ENCODE measurements at places on chromosomes 2 and 18.

DNA sequence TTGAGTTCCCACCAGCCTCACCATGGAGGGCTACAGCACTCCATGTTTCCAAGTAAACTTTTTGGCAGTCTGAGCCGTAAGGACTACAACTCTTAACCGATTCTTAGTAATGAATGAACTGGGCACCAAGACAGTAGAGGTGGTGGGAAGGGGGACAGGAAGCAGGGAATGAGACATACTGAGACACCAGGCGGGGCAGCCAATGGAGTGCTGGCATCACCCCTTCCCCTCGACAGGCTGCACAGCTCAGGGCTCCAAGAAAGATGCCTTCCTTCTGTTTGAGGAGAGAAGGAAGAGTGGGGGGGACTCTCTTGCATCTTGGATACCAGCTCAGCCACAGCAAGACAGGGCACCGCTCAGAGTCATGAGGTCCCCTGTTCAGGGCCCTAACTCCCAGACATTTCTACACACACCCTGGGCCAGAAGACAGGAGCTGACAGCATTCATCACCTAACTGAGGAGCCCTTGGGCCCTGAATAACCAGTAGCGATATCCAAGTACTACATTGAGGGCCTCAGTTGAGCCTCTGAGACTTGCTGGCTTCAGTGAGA, 45.2 kb downstream of the USP34 start:
- no peak for DNase-seq

DNA sequence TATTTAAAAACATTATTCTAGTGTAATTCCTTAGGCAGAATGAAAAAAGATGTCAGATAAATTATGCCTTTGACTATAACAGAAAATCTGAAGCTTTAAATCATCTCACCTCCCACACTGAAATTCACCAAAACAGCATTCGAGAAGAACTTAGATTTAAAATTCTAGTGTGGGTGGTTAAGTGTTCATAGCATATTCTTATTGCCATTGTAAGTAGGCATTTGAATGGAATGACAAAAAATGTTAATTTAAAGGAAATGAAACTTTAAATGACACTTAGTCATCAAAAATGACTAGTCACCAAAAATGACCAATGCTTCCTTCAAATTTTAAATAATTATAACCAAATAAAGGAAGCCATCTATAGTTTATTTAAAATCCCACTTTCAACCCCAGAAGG, 7.0 kb upstream of the ZNF407 start:
- DNase-seq, result no peak

DNA sequence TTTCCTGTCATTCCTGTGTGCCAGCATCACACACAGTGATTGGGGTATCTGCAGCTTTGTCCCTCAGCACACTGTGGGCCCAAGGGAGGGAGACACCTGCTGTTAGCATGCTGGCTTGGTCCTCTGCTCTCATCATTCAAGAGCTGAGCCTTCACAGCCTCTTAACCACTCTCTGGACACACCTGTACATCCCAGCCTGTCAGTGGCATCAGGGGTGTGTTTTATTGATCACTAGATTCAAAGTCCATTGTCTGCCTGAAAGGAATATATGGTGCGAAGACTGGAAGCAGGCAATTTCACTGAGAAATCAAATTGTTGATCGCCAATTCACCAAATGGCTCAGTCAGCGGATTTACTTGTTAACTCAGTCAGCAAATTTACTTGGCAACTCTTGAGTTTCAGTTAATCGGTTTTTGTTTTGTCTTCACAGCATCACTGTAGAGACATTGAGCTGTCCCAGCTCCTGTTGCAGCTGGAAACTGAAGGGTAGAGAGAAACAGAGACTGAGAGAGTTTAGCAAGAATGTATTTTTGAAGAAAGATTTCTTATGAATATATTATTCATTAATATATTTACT, 56.3 kb upstream of the TMEM200C start:
- DNase-seq, result no peak

DNA sequence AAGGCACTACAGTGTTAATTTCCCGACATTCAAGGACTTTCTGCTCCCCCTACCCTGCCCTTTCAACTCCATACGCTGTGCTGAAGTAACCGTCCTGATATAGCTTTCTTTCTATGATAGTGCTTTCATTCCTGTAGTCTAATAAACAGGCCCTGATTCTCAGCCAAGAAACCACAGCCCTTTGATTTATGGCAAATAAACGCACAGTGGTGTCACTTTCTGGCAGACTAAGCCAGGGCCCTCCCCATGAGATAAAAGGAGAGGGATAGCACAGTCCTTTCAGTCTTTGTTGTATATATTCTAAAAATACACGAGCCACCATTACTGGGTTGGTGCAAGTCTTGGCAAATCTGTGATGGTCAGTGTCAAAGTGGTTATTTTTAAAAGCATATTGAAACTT, 291.2 kb downstream of the ALPK2 start:
- no peak for DNase-seq

DNA sequence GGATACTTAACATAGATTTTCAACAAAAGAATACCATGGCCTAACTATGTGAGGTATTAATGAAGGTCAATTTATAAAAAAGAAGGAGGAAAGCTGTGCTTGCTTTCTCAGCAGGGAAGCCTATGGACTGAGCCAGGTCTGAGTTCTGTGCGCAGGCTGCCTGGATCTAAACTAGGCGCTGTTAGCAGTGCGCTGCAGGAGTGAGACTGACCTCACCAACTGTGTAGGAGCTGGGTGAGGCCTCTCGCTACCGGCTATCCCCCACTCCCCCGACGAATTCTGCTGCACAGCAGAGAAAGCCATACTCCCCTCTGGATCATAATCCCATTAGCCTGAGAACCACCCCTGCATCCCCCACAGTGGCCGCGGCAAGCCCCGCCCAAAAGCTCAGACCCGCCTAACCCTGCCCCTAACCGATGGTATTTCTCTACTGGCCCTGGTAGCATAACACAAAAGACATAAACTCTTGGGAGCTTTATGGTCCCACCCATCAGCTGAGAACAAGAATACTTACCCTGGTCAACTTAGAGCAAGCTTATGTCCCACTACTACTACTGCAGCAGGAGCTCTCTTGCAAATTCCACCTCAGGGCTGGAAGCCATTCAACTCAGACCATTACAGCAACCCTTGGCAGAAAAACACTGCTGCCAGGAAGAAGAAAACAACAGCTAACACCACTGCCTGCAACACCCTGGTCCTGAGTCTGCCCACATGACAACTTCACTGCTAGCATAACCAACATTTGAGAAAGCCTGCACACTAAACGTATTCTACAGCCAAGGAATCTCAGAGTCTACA, 28.0 kb downstream of the SULT1C2 start:
- DNase-seq, result no peak

DNA sequence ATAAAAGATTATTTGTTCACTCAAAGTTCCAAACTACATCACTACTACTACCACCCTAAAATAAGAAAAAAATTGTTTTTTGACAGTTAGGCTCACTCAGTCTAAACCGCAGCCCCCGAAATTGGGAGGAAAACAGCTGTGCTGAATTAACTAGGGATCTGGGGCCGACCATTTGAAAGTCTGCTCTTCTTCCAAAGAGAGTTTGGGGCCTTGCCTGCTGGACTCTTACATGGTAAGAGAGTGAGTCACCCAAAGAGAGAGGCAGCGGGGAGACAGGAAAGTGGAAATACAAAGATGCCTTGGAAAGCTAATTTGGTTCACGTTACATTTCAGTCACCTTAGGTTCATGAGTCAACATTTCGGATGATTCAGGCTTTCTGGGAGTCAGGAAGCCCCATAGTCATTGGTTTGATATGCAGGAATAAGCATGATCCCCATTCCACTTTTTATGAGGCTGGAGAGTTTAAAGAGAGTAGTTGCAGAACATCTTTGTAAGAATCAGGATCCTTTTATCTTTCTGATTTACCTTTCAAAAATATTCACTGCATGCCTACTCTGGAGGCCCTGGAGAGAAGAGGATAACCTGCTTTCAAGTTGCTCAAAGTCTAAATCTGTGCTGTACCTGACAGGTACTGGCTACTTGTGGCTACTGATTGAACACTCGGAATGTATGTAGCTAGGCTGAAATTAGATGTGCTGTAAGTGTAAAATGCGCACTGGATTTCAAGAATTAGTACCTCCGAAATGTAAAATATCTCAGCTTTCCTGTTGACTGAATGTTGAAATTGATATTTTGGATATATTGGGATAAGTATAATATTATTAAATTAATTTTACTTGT, 995 bp upstream of the RTN4 start:
- DNase-seq, result no peak

GRCh38 chr2:218908721-218909619, 28.3 kb downstream of the WNT10A start:
- DNase-seq, result peak; percentile 67

GRCh38 chr2:155866477-155866876, 466.0 kb downstream of the NR4A2 start:
- DNase-seq, result no peak

- DNase-seq, result no peak
Observed at GRCh38 chr18:9737472-9738121, 29.5 kb downstream of the RAB31 start.

GRCh38 chr2:16613539-16614011, 52.1 kb downstream of the CYRIA start:
- DNase-seq, result no peak

DNA sequence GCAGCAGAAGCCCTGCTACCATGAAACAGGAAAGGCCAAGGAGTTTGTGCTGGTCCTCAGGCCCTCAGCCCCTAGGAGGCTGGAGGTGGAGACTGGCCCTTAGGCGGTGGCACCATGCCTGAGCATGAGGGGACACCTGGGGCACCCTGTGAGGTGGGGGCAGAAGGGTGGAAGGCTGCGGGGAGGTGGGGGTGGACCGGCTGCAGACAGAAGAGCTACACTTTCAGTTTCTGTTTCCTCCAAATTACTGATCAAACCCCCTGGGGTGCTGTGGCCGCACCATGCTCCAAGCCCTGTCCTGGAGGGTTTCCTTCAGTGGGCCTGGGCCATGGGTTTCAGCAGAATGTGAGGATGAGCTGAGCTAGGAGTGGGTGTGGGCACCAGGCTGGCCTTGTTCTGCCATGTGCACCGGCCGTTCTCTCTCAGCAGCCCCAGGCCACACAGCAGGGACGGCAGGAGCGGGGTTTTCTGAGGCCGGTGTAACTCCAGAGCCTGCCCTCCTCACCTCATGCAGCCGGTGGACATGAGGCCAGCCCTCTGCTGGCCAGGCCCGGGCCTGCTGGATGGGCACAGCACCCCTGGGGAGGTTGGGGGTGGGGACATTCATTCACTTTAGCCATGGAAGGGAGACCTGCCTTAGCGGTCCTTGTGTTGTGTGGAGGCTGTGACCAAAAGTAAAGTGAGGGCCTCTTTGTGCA, 51.5 kb downstream of the PLEKHB2 start:
- no peak for DNase-seq

- DNase-seq, result no peak
Observed at GRCh38 chr2:161427664-161428587, 11.8 kb downstream of the TBR1 start.

DNA sequence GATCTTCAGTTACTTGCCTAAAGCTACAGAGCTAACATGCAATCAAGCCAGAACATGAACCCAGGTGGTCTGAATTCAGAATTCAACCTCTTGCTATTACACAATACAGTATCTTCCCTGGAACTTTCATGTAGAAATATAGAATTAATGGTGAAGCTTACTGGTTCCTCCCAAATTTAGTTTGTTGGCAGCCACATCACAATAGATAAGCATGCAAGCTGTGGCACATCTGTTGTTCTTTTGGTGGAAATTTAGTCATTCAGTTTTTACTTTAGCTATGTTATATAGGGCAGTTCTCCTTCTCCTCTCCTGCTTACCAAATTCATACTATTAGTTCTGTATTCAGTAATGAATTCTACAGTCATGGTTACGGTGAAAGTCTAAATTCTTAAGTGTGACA, 101.0 kb upstream of the RNF152 start:
- no peak for DNase-seq

- DNase-seq, result no peak
Observed at GRCh38 chr2:100905132-100905805, 85.3 kb downstream of the NPAS2 start.

- DNase-seq, result no peak
Observed at GRCh38 chr2:200382874-200383273, 76.4 kb downstream of the SPATS2L start.

DNA sequence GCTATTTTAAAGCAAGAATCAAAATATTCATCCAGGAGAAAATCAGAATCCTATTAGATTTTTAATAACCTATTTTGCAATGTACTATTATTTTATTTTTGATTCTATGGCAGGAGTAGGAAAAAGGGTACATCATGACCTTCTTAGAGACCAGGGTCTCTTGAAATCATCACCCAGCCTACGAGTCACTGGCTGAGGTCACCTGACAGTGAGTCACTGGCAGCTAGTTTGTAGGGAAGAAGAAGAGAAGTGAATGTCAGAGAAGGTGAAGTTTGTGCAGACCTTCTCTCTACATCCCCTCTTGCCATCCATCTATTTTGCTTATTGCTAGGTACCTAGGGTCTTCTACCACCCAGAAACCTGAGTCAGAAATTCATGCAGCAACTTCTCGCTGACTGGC, 144.2 kb downstream of the ALK start:
- no peak for DNase-seq

DNA sequence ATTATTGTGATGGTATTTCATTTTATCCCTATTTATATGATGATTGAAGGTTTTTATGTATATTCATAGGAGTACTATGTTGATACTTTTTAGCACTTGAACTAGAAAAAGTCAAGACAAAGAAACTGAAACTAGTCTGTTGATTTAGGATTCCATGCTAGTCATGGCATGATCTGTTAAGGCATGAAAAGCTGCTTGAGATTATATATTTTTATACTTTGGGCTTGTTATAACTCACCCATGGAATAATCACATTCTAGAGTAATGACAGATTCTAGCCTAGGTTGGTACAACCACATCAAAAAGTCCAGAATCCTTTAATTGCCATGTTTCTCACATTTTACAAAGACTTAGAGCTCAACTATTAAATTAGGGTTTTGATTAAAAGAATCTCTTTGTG, 472.6 kb upstream of the CELF4 start:
- no peak for DNase-seq

DNA sequence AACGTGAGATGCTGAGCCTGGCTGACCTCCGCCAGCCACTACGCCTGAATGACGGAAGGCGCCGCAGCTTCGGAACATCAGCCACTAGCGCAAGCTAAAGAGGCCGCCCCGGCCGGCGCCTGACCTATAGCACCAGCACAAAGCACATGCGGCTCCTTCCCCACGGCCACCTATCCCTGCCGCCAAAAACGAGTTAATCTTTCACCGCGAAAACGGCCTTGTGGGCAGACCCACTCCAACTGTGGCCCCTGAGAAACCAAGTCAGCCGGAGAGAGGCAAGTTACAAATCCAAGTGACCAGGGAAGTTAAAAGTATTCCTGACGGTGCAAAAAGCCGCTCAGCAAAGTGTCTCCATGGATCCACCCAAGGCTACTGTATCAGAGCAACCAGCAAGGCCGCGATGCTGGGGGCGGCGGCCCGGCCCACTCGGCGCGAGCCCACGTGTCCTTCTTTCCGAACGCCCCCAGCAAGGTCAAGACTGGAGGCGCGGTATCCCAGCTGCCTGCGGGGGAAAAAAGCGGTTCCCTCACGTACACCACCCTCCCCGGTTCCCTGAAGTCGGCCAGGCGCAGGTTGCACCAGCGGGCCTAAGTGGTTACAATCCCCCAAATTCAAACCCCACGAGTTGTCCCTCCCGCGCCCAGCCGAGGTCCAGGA, 575 bp downstream of the HSPD1 start:
- no peak for DNase-seq

- no peak for DNase-seq
Observed at GRCh38 chr2:176419591-176420071, 150.4 kb downstream of the MTX2 start.

- DNase-seq, result no peak
Observed at GRCh38 chr18:75109819-75110218, 99.1 kb downstream of the PTGR3 start.

GRCh38 chr2:211867845-211868451, 670.7 kb downstream of the ERBB4 start:
- no peak for DNase-seq

- DNase-seq, result no peak
Observed at GRCh38 chr18:73509460-73509859, 638.2 kb downstream of the FBXO15 start.

All from stimulated activated CD4-positive, alpha-beta T cell treated with anti-CD3 and anti-CD28 coated beads, Interleukin-1b, Interleukin-23, amount 100 ng/mL, for 1 hour (primary cell).